ENCODE measurements at places on chromosomes 1 and 21. TPM values are rescaled to one million over a fixed set of nuclear protein-coding genes. Genes with fewer than 3 reads are reported as not detected.

The KLHDC9 gene
- polyA plus RNA-seq: 3.3 TPM

The TMEM79 gene
- 3.9 TPM for polyA plus RNA-seq

The IQGAP3 gene
- 5.5 TPM for polyA plus RNA-seq

DNA sequence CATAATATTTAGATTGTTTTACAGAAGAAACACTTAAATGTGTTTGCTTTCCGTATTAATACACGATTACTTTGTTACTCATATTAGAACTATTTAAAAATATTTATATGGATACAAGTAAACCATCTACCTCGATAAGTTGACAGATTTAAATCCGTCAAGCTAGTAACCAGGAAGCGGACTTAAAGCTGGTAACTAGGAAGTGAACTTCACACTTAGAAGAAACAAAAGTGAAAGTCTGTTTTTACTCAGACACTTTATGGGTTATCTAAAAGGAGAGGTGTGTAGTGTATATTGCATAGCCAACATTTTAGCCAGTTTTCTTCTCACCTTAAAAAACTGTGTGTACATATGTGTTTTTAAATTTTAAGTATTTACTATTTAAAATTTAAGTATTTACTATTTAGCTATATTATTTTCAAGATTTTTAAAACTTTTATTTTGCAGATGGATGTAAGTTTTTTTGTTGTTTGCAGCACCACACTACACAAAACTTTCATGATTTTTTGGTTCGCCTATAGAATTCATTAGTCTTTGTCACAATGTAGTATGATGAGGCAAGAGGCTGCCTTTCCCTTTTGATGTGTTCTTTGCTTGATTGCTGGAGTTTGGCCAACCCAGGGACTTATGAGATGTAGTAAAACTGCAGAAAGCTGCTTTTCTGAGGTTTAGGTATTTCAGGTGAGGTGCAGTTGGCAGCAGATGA lies 2.7 kb downstream of the USP25 start:
- DNase-seq: peak; percentile 24
- peaks cover 17% of the 10 kb centered on the region for H3K4me1 ChIP-seq
- peak overlapping the region; percentile 99 for H3K4me3 ChIP-seq
- H3K36me3 ChIP-seq: no peaks in the 10 kb centered on the region
- no peak overlapping the region for H3K27ac ChIP-seq
- no peaks in the 10 kb centered on the region for H3K27me3 ChIP-seq
